ENCODE measurements at places on chromosomes 3 and 15. TPM values are rescaled to one million over a fixed set of nuclear protein-coding genes. Genes with fewer than 3 reads are reported as not detected.
A peak's percentile ranks its signal among the peaks of the same experiment; 100 is the strongest.

GRCh38 chr3:97417-98258, 98.9 kb upstream of the CHL1 start:
- no peak for DNase-seq
- H3K27me3 ChIP-seq: peaks cover 2% of the 10 kb centered on the region
- H3K36me3 ChIP-seq: no peaks in the 10 kb centered on the region
- H3K4me3 ChIP-seq: peak overlapping the region; percentile 67

- no peaks in the 10 kb centered on the region for H3K4me1 ChIP-seq
- H3K27ac ChIP-seq: peak overlapping the region; percentile 15
- no peaks in the 10 kb centered on the region for H3K36me3 ChIP-seq
- no peak overlapping the region for H3K4me3 ChIP-seq
- H3K27me3 ChIP-seq: peaks cover 5% of the 10 kb centered on the region
These were observed 7.4 kb upstream of the ZFYVE19 start for GRCh38 chr15:40799523-40799922.

DNA sequence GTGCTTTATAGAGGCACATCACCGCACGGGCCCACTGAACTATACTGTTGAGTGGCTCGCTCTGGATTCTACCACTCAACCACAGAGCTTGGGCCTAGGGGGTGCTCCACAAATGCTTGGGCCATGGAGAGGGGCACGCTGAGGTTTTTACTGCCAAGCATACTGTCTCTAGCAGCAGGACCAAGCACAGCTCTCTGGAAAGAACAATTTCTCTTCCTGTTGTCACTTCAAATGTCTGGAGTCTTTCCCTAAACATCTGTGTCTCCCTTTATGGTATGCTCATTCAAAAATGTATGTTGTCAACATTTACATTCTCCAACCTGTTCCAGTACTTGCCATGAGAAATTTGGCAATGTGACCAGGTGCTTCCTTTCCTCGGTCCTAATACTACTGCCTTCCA, 114.7 kb upstream of the TPM1 start:
- peaks cover 2% of the 10 kb centered on the region for H3K4me1 ChIP-seq
- H3K27ac ChIP-seq: no peak overlapping the region
- DNase-seq: no peak

The BLOC1S6 gene
- 38.7 TPM for total RNA-seq

GRCh38 chr3:119494597-119494996, 3.8 kb upstream of the TIMMDC1 start:
- H3K27ac ChIP-seq: no peak overlapping the region
- H3K27me3 ChIP-seq: peaks cover 2% of the 10 kb centered on the region
- H3K4me3 ChIP-seq: no peak overlapping the region
- no peaks in the 10 kb centered on the region for H3K36me3 ChIP-seq
